ENCODE measurements at places on chromosomes 5 and 9.

- DNase-seq = no peak
Measured at GRCh38 chr5:52041842-52042241, 658.6 kb downstream of the ISL1 start.

DNA sequence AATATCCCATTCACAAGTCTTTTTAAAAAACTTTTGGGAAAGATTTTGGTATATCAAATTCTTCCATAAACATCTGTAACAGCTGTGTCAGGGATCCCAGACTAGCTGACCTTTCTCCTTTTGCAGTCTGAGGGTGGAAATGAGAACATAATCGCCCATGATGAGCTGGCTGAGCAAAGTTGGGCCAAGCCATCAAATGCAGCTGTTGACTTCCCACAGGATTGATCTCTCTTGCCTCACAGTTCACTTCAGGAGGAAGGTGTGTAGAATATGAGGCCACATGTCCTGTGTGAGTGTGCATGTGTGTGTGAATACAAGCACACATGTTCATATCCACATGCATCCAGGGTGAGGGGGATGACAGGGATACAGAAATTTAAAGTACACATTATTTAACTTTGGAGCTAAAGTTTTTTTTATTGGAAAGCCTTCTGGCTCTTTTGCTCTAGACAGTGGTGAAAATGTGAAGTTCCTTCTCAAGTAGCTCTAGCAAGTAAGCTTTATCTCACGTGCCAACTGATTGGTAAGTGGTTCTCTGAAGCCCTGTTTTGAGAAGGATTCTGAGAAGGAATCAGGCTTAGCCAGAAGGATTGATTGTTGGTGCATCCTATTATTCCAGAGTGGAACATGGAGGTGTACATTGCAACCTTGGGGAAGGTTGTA, 468.8 kb upstream of the DMAC1 start:
- DNase-seq = no peak

GRCh38 chr5:168359820-168360460, 68.5 kb downstream of the WWC1 start:
- no peak for DNase-seq

DNA sequence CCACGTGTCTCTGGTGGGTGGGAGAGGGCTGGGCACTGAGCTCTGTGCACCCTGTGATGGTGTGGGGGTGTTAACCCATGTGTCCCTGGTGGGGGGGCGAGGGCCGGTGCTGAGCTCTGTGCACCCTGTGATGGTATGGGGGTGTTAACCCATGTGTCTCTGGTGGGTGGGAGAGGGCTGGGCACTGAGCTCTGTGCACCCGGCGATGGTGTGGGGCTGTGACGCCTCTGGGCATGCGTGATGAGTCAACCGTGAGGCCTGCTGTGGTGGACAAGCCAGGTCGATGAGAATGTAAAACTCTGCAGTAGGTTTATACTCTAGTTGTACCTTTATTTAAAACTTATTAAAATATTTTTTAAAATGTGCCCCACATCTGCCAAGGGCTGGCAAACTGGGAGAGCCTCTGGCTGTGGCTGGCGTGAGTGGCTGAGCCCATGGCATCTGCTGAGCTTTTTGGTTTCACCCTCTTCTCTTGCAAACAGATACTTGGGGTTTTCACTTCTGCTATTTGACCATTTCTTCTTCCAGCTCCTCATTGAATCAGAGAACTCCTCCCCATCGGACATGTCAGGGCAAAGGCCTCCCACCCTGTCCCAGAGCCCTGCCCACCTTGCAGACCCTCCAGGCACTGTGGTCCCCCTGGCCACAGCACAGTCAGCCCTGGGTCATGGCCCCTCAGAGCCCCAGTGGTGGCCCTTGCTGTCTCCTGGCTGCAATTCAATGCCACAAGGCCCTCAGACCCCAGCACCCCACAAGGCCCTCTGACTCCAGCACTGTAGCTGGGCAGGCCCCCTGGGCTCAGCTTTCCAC, 18.5 kb upstream of the EXOC3 start:
- DNase-seq = no peak

DNA sequence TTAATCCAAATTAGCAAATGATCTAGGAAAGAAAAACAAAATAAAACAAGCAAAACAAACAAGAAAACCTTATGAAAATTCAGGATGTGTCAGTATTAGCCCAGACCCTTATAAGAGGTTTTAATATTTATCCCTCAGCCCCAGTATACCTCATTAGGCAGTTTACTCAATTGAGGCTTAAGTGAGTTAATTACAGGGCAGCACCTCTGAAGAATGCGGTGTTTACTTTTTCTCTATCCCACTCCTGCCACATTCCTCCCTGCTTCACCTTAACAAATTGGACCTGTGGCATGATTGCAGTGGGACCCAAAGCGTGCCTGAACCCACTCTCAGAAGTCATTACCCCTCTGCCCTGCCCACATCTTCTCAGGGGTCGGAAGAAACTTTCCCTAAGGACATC, 67.1 kb downstream of the SIL1 start:
- DNase-seq = no peak

DNA sequence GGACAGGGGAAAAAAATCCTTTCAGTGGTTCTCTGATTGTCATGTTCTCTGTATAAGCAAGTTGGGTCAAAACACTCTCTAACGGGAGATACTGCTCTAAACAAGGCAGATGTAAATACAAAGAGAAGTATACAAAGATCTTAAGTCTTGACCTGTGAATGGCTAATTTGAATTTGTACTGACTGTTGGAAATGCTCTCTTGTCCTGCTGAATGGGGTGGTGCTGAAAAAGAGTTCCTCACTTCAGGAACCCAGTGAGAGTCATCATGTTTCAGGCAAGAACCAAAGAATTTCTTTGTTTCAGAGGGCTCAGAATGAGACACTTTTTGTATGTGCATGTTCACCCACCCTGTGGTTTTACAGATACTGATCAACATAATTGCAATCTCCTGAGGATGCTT, 461.0 kb downstream of the NR2F1-AS1 start:
- no peak for DNase-seq

DNA sequence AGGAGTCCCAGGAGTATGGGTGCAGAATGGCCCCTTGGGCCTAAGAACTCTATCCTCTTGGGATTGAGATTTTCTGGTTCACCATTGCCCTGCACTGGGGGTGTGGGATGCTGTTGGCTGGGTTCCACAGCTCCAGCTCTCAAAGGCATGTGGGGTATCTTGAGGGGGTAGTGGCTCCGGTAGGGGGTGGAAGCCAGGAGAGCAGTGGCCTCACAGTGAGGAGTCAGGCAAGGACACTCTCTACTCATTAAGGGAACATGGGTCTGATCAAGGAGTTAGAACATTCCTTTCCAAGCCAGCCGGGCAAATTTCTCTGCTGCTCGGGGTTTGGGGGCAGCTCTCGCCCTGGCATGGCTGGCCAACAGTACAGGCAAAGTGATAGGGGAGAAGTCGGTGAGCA, 33.0 kb downstream of the LARP1 start:
- DNase-seq = peak; percentile 19

DNA sequence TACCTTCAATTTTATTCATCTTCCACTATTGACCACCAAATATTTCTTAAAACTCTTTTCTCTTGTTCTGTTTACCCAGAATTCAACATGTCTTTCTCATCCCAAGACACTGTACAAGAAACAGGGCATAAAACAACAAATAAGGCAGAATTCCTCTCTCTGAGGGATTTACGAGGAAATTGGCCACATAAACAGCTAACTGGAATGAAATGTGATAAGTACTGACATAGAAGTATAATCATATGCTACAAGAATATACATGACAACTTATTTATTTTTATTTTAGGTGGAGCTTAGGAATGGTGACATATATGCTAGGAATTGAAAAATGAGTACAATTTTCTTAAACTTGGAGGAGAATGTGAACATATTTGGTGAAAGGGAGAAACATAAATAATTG, 48.8 kb upstream of the FBN2 start:
- no peak for DNase-seq

DNA sequence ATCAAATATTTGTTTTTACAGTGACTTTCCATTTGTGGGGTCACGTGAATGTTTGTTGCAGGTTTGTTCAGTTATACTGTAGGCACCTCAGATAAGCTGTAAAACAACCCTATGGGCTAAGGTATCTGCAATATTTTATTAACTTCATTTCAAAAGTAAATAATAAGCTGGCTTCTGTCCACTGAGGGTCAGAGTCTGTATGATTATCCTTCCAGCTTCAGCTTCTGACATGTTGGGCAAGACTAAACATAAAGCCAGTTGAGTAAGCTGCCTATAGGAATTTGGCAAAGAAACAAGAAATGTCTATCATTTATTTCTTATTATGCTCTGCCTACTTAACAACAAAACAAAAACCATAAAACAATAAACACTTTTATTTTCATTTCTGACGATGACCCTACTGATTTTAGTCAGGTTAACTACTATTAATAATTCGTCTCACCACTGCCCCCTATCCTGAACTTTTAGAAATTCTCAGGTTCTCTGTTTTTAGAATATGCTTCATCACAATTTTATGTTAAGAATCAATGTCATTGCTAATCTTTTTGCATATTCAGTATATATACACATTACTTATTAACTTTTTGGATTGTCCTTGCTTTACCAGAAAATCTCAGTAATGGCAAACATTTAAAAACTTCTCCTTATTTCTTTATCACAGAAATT, 413.6 kb upstream of the ADAMTSL1 start:
- DNase-seq = no peak

DNA sequence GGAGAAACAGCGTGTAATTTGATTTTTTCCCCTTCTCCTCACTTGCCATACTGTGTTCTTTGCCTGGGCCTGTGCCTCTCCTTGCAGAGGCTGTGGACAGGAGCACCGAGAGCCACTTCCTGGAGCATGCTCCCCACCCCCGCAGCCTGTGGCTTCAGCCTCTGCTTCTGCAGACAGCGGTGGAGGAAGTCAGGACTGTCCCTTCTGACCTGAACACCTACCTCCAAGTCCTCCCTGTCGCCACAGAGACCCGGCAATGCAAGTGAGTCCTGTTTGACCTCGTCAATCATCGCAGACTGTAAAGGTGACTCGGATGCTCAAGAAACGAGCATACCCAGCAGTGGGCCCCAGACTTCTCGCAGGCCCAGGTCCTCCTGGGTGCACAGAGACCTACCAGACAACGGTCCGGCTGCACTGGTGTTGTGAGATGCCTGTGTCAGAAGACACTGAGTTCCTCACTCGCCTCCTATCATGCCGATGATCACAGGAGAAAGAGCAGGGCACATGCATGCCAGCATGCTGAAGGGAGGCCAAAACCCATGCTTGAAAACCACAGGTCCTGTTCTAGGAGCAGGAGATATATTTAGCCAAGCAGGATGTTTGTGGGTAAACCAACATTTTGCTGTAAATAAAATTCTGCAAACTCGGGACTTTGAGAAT, 198.8 kb downstream of the AUH start:
- peak; percentile 31 for DNase-seq

- DNase-seq = peak; percentile 59
Measured at GRCh38 chr5:38757451-38758245, 88.2 kb upstream of the OSMR start.

DNA sequence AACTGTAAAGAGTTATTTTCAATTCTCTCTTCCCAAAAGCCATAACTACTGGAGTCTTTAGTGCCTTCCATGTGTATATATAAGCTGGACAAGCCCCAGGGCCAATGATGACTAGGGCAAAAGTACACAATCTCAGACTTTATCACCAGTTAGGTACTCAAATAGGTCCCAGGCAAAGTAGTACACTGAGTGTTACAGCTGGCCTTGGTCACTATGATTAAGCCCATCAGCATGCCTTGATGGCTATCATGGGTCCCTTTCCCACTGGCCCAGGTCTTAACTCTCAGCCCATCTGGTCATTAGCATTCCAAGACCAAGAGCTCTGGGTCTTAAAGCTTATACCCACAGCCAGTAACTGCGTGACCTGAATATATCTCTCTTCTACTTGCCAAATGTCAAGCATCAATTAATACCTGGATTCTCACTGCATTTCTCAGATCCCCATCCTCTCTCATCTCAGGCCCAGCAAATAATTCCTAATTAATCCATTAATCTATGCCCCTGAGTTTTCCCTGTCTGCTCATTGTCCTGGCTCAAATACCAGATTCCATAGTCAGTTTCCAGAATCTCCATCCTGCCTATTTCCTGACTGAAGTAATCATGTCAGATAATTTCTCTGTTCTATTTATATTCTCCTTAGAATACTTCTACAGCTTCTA, 62.3 kb downstream of the NR6A1 start:
- peak; percentile 13 for DNase-seq

DNA sequence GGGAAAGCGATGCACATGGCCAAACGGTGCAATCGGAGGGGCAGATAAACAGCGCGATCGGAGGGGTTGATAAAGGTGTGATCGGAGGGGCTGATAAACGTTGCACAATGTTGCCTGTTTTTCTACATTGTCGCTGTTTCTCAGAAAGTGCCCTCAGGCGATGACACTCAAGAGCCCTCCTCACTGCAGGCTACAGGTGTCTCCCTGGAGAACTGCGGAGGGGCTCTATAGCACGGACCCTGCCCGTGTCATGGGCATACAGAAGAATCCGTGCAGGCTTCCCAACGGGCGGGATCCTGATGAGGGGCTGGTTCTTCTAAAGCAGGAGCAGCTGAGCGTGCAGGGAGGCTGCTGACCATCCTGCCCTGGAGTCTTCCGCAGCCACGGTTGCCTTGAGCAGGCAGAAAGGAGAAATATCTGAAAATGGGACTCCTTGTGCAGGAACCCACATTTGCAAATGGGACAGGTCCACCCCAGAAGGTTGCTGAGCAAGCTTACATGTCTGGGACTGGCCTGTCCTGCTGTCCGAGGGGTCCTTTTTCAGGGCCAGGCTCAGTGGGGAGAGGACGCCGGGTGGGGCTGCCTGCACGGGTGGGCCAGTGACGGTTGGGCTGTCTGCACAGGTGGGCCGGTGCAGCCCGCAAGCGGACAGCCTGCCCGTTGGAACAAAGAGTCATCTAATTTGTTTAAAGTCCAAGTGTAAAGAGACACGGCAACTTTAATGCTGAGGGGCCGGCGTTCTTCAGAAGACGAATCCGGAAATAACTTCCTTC, 25.1 kb upstream of the LPCAT1 start:
- DNase-seq = no peak

DNA sequence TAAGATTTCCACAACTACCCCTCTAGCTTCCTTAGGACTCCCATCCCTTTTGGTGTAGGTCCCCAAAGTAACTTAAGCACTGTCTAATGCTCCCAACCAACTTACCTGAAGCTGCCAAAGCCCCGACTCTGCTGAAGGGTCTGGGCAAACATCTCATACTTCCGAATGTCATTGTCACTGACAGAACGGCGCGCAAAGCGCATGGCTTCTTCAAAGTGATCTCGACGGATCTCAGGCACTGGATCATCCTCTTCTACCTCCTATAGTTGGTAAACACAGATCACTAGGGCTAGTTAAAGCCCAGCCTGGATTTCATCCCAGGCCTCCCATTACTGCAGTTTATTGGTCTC, 15.2 kb downstream of the VCP start:
- no peak for DNase-seq

GRCh38 chr5:55969956-55970355, 24.8 kb downstream of the IL6ST start:
- DNase-seq = no peak

- DNase-seq = no peak
Measured at GRCh38 chr5:32302835-32303754, 9.6 kb downstream of the MTMR12 start.

DNA sequence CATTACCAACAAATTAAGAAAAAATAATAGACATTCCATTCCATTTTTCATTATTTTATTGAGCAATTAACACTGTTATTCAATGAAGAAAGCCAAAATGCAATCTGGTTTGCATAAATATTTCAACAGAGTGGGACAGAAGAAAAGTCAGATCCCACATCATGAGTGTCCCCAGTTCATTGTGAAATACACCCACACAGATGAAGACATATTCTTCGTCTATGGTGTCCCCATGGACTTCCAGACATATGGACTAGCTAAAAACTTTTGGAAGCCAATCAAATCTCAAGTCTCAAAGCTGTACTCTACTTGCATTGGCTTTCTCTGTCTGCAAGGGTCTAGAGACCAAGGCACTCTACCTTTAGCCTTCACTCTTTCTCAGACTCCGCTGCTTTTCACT, 194.3 kb downstream of the SEMA5A start:
- no peak for DNase-seq

GRCh38 chr9:123796618-123797484, 133.1 kb downstream of the DENND1A start:
- DNase-seq = no peak
